ENCODE measurements at places on chromosomes 5 and 9. TPM values are rescaled to one million over a fixed set of nuclear protein-coding genes. Genes with fewer than 3 reads are reported as not detected.

The SECISBP2 gene
- total RNA-seq: 36.7 TPM

DNA sequence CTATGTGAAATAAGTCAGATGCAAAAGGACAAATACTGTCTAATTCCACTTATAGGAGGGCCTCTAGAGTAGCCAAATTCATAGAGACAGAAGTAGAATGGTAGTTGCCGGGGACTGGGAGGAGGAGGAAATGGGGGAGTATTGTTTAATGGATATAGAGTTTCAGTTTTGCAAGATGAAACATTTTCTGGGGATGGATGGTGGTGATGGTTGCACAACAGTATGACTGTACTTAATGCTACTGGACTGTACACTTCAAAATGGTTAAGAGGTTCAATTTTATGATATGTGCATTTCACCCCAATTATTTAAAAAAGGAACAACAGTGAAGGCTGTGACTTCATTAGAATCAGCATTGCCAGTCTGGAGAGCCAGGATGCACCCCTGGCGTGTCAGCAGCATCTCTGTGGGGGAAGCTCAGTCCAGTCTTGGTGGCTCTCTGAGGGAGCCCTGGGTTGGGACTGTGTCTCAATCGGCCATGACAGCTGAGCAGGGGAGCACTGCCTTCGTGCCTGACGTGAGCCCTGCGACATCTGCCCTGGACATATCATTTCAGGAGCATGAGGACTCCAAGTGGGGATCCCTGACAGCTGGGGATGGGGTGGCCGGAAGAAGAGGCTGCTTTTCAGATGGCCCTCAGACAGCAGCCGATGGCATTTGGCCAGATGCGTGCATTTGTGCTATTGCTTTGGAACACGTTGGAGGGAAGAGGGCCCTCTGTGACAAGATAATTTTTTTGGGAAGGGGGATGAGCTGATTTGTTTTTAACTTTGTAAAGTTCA, 130.8 kb upstream of the STC2 start:
- no peak for DNase-seq
- H3K36me3 ChIP-seq: no peaks in the 10 kb centered on the region
- no peak overlapping the region for H3K27ac ChIP-seq
- H3K4me1 ChIP-seq: no peaks in the 10 kb centered on the region
- no peak overlapping the region for H3K4me3 ChIP-seq

GRCh38 chr5:150061538-150061995, 24.8 kb downstream of the CSF1R start:
- H3K4me1 ChIP-seq: no peaks in the 10 kb centered on the region
- no peak overlapping the region for H3K27ac ChIP-seq
- H3K4me3 ChIP-seq: no peak overlapping the region
- H3K36me3 ChIP-seq: no peaks in the 10 kb centered on the region
- H3K27me3 ChIP-seq: no peaks in the 10 kb centered on the region
- DNase-seq: no peak

- no peak overlapping the region for H3K4me3 ChIP-seq
- no peak for DNase-seq
- H3K27me3 ChIP-seq: no peaks in the 10 kb centered on the region
- no peaks in the 10 kb centered on the region for H3K36me3 ChIP-seq
Measured at GRCh38 chr5:74440341-74440740, 200.2 kb downstream of the ENC1 start.

The FOXD4L5 gene
- 0.09 TPM for total RNA-seq

GRCh38 chr9:35102465-35102768, 514 bp downstream of the STOML2 start:
- H3K27me3 ChIP-seq: no peaks in the 10 kb centered on the region
- DNase-seq: no peak
- peaks cover 16% of the 10 kb centered on the region for H3K36me3 ChIP-seq
- H3K4me3 ChIP-seq: peak overlapping the region; percentile 80
- peaks cover 15% of the 10 kb centered on the region for H3K4me1 ChIP-seq
- H3K27ac ChIP-seq: peak overlapping the region; percentile 86

GRCh38 chr5:175788155-175788787, 83.1 kb upstream of the CPLX2 start:
- H3K36me3 ChIP-seq: no peaks in the 10 kb centered on the region
- no peak overlapping the region for H3K4me3 ChIP-seq
- no peak for DNase-seq

DNA sequence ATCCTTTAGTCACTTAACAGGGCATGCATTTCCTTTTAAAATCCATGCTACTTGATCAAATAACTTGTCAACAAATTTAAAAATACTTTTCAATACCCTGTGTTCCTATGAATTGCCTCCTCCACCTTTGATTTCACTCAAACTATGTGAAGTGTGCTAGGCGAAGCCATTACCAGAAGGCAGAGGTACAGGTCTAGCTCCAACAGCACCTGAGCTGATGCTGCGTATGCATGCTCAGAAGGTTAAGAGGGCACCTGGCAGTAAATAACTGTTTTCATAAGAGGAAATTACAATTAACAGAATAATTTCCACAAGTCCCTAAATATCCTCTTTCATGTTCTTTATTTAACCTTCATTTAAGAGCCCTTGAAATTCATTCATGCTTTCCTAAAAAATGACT, 251.8 kb downstream of the EFNA5 start:
- no peaks in the 10 kb centered on the region for H3K36me3 ChIP-seq
- H3K27me3 ChIP-seq: no peaks in the 10 kb centered on the region
- no peaks in the 10 kb centered on the region for H3K4me1 ChIP-seq

- DNase-seq: no peak
- H3K4me1 ChIP-seq: no peaks in the 10 kb centered on the region
- no peak overlapping the region for H3K4me3 ChIP-seq
- no peaks in the 10 kb centered on the region for H3K27me3 ChIP-seq
Measured at GRCh38 chr5:87888139-87888538, 380.5 kb downstream of the TMEM161B start.

GRCh38 chr5:134258896-134259295, 33.0 kb upstream of the PPP2CA start:
- H3K4me3 ChIP-seq: no peak overlapping the region
- H3K4me1 ChIP-seq: no peaks in the 10 kb centered on the region

DNA sequence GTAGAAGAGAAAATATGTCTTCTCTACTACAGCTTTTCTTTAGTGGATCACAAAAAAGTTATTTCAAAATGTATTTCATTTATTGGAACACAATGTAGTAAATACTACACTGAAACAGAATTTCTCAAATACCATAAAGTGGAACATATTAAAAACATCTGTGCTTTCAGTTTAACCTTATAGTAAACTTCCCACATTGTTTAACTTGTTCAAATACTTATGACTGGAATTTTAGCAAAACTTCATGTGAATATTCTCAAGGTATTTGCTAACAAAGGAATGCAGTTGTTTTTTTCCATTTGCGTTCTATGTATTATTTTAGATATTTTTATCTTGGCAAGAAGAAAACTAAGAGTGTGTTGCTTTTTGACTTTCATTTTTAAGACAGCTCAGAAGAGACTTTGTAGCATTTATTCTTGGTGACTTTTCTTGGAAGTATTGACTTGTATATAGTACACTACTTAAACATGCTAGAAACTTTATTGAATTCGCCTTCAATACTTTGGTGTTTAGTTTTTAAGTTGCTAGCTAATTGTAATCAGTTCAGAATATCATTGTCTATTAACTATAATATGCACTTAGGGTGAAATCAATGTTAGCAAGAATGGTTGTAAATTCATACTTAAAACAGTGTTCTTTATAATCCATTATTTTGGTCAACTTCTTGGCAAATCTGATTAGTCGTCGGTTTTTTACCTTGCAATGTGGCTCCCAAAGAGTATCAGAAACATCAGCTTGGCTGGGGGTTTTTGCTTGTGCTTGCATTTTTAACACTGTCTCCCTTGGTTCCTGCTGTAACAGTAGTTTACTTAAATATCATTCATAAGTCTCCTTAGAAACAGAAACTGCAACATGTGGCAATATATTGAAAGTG, 5.0 kb upstream of the RHOBTB3 start:
- peak overlapping the region; percentile 64 for H3K27ac ChIP-seq
- peaks cover 25% of the 10 kb centered on the region for H3K4me1 ChIP-seq
- no peaks in the 10 kb centered on the region for H3K36me3 ChIP-seq
- peak overlapping the region; percentile 7 for H3K4me3 ChIP-seq
- no peak for DNase-seq

DNA sequence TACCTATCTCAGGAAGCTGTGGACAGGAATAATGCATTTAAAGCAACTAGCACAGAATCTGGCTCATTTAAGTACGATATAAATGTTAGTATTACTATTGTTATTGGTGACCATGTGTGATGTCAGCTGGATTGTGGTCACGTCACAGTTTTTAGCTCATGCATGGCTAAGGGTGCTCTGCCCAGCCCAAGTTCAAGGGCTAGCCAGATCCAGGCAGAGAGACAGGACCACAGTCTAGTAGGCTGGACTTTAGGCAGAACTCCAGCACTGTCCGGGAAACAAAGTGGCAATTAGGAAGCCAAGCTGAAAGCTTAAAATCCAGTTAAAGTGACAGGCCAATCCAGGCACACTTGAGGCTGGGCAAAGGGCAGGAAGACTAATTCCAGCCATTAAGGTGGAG, 273.6 kb downstream of the ADAMTSL1 start:
- H3K4me3 ChIP-seq: no peak overlapping the region
- H3K27ac ChIP-seq: no peak overlapping the region
- DNase-seq: no peak
- no peaks in the 10 kb centered on the region for H3K27me3 ChIP-seq
- no peaks in the 10 kb centered on the region for H3K4me1 ChIP-seq

DNA sequence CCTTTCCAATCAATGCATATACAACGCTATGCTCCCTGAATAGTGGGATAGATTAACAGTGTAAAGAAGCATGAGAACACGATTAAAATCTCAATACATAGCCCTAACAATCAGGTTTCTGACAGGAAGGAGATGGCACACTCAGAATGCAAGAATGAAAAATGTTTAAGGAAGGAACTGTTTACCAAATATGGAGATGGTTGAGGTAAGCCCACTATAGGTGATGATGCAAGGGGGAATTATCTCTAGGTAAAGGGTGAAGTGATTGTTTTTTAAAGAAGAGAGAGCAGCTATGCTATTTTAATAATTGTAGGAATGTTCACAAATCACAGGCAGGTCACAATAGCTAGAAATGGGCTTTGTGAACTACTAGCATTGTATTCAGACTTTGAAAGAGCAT, 302.4 kb downstream of the CHSY3 start:
- no peaks in the 10 kb centered on the region for H3K4me1 ChIP-seq
- H3K36me3 ChIP-seq: no peaks in the 10 kb centered on the region
- no peaks in the 10 kb centered on the region for H3K27me3 ChIP-seq
- DNase-seq: no peak

The PCDHGA5 gene
- 0.11 TPM for total RNA-seq

The P4HA2 gene
- total RNA-seq: 7.2 TPM

DNA sequence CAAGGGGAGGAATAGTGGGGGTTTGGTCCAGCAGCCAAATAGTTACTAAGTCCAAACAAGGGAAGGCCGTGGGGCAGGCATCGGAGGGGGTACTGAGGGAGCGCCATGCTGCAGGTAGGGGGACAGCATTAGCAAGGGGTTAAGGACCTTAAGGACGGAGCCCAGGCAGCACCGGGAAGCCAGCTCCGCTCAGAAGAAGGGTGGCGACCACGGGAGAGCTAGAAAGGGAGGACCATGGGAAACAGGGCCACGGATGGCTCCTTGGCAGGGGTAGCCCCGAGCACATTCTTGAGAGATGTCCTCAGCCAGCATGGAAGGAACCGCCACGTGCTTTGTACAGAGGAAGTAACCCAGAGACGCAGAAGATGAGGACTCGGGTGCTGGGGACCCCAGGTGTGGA, 76.2 kb upstream of the STXBP1 start:
- no peak overlapping the region for H3K27ac ChIP-seq
- no peaks in the 10 kb centered on the region for H3K36me3 ChIP-seq
- H3K4me1 ChIP-seq: no peaks in the 10 kb centered on the region
- H3K4me3 ChIP-seq: no peak overlapping the region
- DNase-seq: no peak

The SLC6A7 gene
- total RNA-seq: not detected

- no peaks in the 10 kb centered on the region for H3K4me1 ChIP-seq
- no peak overlapping the region for H3K4me3 ChIP-seq
- H3K27me3 ChIP-seq: no peaks in the 10 kb centered on the region
- no peak for DNase-seq
- no peak overlapping the region for H3K27ac ChIP-seq
Measured at GRCh38 chr5:148776780-148777179, 49.6 kb upstream of the ADRB2 start.

- H3K4me1 ChIP-seq: no peaks in the 10 kb centered on the region
- H3K36me3 ChIP-seq: no peaks in the 10 kb centered on the region
- H3K27ac ChIP-seq: no peak overlapping the region
- no peak overlapping the region for H3K4me3 ChIP-seq
Measured at GRCh38 chr9:134522976-134523375, 118.6 kb upstream of the COL5A1 start.

GRCh38 chr9:136608348-136609159, 54.2 kb upstream of the EGFL7 start:
- H3K27ac ChIP-seq: no peak overlapping the region
- H3K4me1 ChIP-seq: no peaks in the 10 kb centered on the region
- H3K36me3 ChIP-seq: no peaks in the 10 kb centered on the region
- H3K4me3 ChIP-seq: no peak overlapping the region
- H3K27me3 ChIP-seq: no peaks in the 10 kb centered on the region

- no peaks in the 10 kb centered on the region for H3K36me3 ChIP-seq
- H3K4me3 ChIP-seq: no peak overlapping the region
- no peaks in the 10 kb centered on the region for H3K27me3 ChIP-seq
- no peak overlapping the region for H3K27ac ChIP-seq
- no peak for DNase-seq
Measured at GRCh38 chr5:146680846-146681584, 165.0 kb upstream of the GPR151 start.

The ENG gene
- total RNA-seq: 19.3 TPM

The PHYHD1 gene
- total RNA-seq: 0.20 TPM

The BTNL8 gene
- 0.13 TPM for total RNA-seq

The TAL2 gene
- 0.51 TPM for total RNA-seq

GRCh38 chr9:98097836-98098235, 21.2 kb downstream of the TRIM14 start:
- H3K36me3 ChIP-seq: peaks cover 23% of the 10 kb centered on the region
- no peaks in the 10 kb centered on the region for H3K27me3 ChIP-seq
- H3K4me1 ChIP-seq: peaks cover 64% of the 10 kb centered on the region
- peak; percentile 20 for DNase-seq

DNA sequence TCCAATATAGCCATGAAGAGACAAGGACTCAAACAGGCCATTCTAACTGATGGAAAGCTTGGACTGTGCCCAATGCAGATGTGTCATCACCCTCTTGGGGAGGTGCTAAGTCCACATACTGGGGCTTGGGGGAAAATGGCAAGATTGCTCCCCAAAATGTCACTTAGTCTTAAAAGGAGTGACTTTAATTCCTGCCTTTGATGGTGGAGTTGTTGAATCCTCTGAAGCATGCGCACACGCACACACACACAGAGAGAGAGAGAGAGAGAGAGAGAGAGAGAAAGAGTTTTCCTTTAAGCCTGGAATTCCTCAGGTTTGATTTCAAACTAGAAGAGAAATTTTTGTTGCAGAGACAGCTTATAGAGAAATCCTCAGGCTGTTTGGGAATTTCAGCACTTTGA, 161.9 kb upstream of the GAS1 start:
- H3K4me3 ChIP-seq: no peak overlapping the region
- H3K4me1 ChIP-seq: no peaks in the 10 kb centered on the region
- no peak overlapping the region for H3K27ac ChIP-seq
- no peaks in the 10 kb centered on the region for H3K36me3 ChIP-seq
- DNase-seq: no peak

- peaks cover 12% of the 10 kb centered on the region for H3K27me3 ChIP-seq
- no peaks in the 10 kb centered on the region for H3K36me3 ChIP-seq
- H3K27ac ChIP-seq: no peak overlapping the region
- no peak for DNase-seq
Measured at GRCh38 chr5:150081541-150082283, 4.6 kb downstream of the CSF1R start.
